Right lung (tissue), 10 donors: ENCODE measurements at places on chromosomes 1 and 21.

DNA sequence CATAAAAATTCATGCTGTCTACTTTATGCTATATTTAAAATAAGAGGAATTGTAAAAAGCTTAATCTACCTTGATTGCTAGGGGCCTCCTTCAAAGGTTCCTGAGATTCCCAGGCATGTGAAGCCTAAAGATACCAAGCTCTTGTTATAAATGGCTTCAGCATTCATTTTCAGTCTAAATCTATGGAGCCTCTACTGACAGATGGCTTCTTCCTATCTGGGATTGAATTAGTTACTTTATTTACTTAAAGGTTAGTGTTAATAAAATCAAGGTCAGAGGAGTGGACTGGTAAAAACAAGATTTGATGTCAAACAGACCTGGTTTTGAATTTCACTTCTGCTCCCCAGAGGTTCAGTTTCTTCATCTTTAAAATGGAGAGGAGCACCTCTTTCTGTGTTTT, 93.7 kb downstream of the TNNI3K start:
- no peak for DNase-seq

DNA sequence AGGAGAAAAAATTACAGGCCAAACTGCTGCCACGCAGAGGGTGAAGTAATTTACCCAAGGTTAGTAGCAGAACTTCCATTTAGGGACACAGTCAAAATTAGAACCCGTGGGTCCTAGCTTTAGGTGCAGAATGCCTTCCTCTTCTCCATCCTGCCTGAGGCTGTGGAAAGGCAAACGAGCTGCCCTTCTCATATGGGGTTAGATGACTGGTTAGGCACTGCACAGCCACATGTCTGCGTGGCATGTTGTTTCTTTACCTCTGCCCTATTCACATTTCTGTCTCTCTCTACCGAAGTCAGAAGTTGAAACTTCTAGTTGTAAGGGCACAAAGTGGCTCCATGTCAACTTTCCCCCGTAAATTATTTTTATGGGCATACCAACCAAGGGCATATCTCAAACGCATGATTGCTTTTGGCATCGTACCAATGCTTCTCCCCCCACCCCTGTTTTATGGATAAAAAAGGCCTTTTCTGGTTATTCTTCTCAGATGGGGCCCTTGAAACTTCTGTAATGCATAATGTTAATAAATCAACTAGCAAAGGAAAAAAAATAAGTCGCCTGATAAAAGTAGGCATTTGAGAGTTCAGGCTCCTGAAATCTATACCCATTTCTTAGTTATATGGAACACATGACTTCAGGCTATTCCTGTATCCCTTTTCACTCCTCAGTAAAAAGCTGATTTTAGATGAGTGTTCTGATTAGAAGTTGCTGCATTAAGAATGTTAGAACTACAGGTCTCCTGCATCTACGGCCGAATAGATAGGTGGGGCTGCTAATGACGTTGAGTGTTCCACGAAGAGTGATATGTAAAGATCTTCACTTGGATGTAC, 139.6 kb upstream of the NRIP1 start:
- DNase-seq: no peak

- no peak for DNase-seq
These were observed 285.8 kb upstream of the NEGR1 start for GRCh38 chr1:72568113-72568512.

- no peak for DNase-seq
These were observed 79.6 kb upstream of the BMP8A start for GRCh38 chr1:39411526-39412478.

DNA sequence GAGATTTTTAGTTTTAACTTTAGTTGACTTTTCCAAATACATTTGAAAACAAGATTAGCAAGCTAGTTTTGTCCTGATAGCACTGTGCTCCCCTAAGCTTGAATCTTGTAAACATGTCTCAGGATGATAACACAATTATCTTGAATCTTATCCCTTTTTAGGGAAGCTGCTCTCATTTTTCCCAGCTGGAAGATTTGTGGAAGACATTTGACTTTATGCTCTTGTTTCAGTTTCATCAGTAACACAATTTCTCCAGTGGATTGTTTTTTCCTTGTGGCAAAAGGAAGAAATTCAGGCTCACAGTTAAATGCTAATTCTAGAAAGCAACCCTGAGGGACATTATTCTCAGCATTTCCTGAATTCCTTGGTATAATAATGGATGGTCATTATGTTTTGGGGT, 88.8 kb downstream of the CDC7 start:
- no peak for DNase-seq

- no peak for DNase-seq
These were observed 346.7 kb downstream of the NUF2 start for GRCh38 chr1:163668472-163668871.
